ENCODE measurements at places on chromosomes 7 and 10. TPM values are rescaled to one million over a fixed set of nuclear protein-coding genes. Genes with fewer than 3 reads are reported as not detected.

- DNase-seq = no peak
These were observed 22.7 kb downstream of the OTUD1 start for GRCh38 chr10:23461557-23461956.

GRCh38 chr7:84982199-84982598 lies 204.7 kb downstream of the SEMA3D start:
- DNase-seq = no peak

- no peak for DNase-seq
These were observed 32.3 kb upstream of the TM9SF3 start for GRCh38 chr10:96619120-96619519.

DNA sequence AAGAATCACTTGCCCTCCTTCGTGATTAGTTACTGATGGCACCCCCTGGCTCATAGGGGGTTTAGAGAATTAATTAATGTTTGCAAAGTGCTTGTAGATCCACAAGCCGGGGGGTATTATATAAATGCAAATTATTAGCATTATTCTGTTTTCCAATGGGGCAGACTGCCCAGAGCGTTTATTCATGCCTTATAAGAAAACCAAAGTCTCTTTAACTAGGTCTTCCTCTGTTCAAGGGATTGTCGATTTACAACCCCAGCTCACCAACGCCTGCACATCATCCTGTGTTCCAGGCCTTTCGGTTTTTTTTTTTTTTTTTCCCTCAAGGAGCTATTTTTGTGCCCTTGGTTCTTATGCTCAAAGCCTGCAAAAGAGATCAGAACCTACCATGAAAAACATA lies 630.7 kb downstream of the PARD3 start:
- DNase-seq = no peak

GRCh38 chr7:22579961-22580360 lies 80.0 kb upstream of the STEAP1B start:
- DNase-seq = no peak

- no peak for DNase-seq
These were observed 647.1 kb downstream of the ZNF37A start for GRCh38 chr10:38741226-38741625.

CYP2C19 gene
- not detected for total RNA-seq

DNA sequence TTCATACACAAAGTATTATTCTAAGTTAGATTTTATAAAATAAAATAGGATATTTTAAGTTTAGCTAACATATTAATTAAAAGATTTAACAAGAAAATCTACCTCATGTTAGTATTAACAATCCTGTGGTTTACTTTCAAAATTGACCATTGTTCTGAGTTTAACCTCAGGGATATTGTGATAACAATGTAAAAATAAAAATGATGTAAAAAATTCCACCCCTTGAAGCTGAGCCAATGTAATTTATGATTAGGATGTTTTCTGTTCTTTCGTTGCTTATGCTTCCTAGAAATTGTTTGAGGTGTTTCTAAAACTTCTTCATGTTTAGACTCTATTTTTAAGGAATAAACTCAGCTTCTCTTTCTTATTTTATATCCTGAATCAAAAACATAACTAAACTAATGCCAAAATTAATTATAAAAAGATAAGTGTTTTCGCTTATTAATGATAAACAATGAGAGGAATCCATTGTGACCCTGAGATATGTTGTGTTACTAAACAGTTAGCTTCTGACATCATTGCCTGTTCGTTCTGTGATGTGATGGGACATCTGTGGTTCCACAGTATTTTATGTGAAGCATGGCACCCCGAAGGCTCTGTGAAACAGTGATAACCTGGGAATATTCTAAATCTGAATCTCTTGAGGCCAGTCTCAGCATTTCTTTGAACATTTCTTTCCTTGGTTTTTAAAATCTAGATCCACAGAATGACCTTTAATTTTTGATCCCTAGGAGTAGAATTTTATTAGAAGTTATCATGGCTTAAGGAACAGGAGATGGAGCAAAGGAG lies 340.8 kb downstream of the ARL4A start:
- no peak for DNase-seq

DNA sequence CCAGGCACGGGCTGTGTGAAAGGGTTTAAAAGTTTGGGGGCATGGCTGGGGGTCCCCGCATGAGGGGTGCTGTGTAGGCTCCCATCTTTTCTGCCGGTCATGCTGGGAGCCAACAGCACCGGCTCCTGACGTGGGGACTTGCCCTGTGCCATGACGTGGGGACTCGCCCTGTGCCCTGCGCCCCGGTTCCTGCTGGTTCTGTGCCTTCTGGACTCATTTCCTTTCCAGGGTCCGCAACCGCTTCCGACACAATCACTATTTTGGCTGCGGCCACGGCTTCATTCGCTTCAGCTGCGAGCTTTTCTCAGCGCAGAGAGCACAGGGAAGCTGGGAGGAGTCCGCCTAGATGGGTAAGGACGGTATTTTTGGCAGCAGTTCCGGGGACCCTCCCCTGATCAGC lies 7.6 kb upstream of the GIMAP8 start:
- no peak for DNase-seq

DNA sequence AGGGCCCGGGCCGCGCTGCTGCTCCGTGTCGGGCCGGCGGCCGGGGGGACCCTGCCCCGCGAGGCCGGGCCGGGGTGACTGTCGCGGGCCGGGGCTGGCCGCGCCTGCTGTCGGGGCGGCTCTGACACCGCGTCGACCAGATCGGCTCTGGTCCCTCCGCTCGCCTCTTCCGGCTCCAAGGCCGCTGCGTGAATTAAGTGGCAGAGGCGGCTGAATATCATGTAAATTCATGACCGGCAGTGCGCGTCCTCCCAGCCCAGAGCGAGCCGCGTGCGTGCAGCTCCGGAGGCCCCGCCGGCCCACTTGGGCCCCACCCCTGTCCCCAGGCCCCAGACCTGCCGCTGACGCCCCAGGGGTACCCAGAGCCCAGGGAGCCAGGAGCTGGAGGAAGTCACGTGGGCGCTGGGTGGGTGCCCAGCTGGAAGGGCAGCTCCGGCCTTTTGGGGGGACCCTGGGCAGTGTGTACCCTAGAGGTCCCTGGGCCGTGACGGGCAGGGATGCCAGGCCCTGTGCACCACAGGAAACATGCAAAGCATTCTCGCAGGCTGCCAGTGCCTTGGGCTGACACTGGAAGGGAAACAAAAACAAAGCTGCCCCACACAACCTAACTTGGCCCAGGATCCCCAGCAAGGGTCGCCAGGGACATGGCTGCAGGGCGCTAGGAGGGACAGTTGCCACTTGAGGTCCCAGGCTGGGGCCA lies 584.0 kb upstream of the MKI67 start:
- no peak for DNase-seq

DNA sequence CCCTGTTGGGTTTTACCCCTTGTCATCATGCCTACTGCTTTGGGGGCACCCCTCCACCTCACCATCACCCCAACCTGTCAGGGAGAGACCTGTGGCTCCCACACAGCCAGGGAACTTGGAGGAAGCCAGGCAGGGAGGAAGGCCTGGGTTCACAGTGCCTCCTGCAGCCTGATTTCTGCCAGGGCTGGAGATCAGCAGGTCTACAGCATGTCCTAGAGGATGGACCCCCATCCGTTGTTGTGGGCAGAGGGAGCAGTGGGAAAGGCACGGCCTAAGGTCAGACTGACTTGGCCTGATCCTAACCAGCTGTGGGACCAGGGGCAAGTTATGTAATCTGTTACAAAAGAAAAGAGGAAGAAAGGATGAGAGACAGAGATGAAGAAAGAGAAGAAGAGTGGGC lies 28.2 kb downstream of the ZCCHC24 start:
- DNase-seq = no peak

DNA sequence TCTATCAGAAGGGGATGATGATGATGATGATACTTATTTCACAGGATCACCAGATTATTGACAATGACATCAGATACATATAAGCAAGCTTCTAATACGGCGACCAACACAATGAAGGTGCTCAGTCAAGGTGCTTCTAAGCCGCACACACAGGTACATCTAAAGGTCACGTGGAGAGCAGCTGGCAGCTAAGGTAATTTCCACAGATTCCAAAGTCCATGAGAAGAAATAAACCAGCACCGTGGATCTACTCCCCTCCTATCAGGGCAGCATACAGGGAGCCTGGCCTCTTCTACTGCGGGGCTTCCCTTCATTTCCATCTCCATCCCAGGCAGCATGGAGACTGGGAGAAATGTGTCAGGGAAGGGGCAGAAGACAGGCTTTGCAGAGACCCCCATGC lies 37.5 kb downstream of the DENND11 start:
- DNase-seq = no peak

DNA sequence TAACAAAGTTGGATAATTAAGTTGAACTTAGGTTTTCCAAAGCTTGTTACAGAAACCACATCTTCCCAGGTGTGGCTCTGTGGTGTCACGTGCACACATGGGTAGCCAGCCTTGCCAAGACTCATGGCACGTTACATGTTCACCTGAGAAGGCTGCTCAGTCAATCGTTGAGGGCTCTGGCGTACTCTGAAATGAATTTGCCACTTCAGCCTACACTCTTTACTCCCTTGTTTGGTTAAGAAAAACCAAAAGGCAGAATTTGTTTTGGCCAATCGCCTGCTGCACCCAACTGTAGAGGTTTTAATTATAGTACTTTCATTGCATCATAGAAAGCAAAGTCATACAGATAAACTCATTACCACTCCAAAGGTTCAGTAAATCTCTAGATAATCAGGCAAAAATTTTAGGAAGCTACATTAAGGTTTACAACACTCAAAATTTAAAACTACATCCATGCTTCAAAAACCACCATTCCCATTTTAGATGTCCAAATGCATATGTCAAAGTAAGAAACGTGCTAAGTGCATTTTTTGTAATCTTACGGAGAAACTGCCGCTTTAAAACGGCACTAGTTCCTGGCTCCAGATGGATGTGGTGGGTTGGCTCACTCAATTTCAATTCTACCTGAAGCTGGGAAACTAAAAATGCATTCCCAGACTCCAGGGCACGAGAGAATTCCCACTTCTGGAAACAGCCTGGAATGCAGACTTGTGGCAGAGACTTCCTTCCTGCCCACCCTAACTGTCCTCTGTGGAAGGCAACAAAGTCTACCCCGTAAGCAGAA lies 88.4 kb downstream of the DIP2C start:
- no peak for DNase-seq

GRCh38 chr10:88289342-88289741 lies 293.8 kb downstream of the RNLS start:
- DNase-seq = no peak

DNA sequence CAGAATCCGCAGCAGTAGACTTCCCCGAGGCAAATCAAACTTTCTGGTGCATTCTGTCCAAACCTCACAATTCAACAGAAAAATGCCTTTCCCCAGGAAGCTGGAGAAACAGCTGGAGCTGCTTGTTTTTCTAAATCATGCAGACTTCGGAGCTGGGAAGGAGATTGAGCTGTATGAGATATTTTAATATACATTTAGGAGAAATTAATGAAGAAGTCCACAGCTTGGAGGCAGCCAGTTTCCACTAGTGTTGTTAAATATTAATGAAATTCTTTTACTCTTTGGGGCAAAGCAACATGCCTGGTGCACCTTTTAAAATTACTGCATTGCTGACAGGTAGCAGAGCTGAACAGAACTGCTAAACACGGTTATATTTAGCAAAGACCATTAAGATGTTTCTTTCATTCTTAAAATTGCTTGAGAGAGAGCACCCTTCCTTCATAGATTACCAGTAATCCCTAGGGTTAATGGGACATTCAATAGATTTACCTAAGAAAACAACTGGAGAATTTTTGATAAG lies 566.4 kb downstream of the SORCS3 start:
- DNase-seq = no peak

GRCh38 chr10:71177651-71178199 lies 34.6 kb upstream of the UNC5B start:
- no peak for DNase-seq

CRTAC1 gene
- total RNA-seq = not detected

- DNase-seq = peak; percentile 86
These were observed 112.3 kb downstream of the JCAD start for GRCh38 chr10:29946953-29947700.

SLC18A3 gene
- not detected for total RNA-seq

DNA sequence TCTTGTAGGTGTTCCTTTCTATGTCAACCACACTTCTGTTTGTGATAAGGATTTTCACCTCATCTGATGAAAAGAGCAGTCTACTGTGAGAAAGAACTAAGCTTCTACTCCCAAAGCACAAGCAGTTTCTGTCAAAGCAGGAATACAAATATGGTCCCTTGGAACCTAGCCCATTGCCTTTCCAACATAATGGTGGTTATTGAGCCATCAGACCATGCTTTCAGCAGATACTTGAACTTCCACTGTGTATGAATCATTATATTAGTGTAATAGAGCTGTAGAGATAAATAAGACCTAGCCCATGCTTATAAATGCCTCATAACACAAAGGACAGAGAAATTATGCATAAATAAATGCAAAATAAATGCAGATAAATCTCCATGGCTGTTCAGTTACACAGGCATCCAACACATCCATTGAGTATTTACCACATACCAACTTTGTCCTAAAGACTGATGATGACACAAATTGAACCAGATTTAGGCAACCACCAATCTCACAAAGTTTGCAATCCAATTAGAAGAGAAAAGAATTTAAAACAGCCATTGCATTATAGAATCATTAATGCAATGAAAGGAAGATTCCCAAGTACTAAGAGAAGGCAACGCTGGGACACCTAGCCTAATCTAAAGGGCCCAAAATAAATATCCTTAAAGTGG lies 729.4 kb upstream of the C7orf33 start:
- DNase-seq = no peak

All from A172 (cell line).